ENCODE measurements at places on chromosomes 7 and 10.

GRCh38 chr7:140390466-140391190 is 7.7 kb downstream of the SLC37A3 start:
- DNase-seq = no peak

GRCh38 chr10:19640566-19641263 is 175.5 kb upstream of the PLXDC2 start:
- DNase-seq = no peak

DNA sequence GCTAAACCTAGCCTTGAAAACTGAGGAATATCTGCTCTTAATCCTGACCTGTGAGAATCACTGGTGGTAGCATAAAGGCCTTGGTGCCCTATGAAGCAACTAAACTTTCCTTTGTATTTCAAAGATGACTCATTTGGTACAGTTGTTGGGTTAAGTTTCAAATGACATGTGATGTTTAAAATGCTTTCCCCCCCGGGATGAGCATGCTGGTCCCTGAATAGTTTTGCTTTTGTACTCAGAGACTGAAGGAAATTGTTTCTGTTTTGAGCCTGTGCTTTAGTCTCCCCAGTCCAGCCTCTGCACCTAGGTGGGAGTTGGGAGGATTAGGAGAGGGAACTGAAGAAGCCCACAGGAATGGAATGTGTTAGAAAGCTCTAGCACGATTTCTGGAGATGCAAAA is 258.9 kb upstream of the NPY start:
- DNase-seq = no peak

GRCh38 chr7:45001826-45002225 is 1.8 kb downstream of the CCM2 start:
- no peak for DNase-seq

- no peak for DNase-seq
These were observed 529.5 kb upstream of the SEMA3D start for GRCh38 chr7:85716353-85716752.

- DNase-seq = no peak
These were observed 168.8 kb downstream of the TMEM26 start for GRCh38 chr10:61284222-61284890.

DNA sequence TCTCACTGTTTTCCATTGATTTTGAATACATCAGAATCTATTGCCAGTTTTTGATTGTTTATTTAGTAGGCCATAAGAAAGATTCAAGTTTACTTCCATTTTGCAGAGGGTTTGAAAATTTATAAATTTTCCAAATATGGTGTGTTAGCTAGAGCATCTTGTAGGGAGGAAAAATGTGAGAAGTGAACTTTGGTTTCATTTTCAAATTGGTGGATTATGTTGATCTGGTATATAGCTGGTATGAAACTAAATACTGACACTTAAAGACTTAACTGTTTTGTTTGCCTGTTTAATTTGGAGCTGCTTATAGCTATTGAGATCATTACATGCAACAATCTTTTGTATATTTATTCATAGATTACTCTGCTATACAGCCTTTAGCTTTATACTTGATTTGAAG is 108.1 kb downstream of the ADAM22 start:
- no peak for DNase-seq

DNA sequence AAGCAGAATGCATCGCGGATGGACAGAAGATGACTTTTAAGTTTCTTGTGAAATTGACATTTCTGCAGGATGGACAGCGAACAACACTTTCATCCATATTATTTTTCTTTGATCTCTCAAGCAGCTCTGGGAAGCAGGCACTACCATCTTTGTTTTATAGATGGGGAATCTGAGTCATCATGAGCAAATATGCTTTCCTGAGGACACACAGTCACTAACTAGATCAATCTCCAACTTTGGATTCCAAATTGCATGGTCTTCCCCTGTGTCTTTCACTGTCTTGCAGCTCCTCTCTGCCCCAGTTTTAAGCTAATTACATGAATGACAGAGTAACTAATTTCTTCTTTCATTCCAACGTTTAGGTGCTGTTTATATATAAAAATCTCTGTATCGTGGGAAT is 201.5 kb downstream of the ADAM12 start:
- DNase-seq = no peak

DNA sequence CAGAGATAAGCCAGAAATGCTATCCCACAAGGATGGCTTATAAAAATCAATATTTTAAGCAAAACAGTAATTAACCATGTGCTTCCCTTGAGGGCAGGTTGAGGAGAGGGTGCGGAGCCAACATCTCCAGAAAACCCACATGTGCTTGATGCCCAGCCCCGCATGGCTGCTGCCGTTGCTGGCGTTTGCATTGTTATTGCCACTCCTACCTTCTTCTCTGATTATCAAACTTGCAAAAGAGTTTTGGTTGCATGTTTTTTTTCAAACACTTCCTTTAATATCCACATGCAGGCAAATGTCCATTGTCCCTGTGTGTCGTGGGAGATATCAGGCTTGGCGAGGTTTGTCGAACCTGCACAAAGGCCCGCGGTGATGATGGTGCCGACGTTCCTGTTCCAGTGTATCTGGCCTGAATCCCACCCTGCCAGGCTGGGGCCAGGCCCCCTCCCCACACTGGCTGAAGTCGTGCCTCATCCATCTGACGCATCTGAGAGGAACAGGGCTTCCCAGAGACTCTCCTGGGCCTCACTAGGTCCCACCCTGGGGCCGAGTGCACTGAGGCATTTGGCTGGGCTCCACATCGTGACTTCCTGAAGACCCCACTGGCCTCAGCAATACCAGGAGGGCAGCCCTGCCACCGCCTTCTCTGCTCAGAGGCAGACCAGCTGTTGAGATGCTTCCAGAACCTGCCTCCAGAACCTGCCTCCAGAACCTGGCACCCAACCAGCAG is 40.9 kb downstream of the TCERG1L start:
- DNase-seq = no peak

DNA sequence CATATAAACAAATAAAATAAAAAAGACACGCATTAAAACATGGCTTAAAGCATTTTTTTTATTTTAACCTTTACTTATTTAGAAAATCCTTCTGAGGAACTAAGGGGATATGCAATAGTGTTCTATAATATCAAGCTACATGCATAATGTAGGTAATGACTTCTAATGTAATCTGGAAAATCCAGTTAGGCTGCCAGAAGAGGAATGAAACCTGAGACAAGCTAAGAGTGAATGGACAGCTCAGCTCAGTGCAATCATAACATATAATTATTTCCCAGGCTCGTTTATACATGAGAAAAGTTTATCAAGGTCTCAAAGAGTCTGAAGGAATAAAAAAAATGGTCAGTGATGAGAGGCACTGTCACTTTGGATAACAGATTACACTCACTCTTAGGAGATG is 649.0 kb upstream of the PCDH15 start:
- DNase-seq = no peak

Data from activated CD4-positive, CD25-positive, alpha-beta regulatory T cell treated with anti-CD3 and anti-CD28 coated beads, Interleukin-2, amount 50 U/mL, for 16 hours (primary cell).